CD4-positive, alpha-beta T cell treated with Interleukin-6 for 4 hours (primary cell): ENCODE measurements at places on chromosomes 11 and 22.

GRCh38 chr11:28794405-28794804 is 686.2 kb downstream of the METTL15 start:
- no peak for DNase-seq

DNA sequence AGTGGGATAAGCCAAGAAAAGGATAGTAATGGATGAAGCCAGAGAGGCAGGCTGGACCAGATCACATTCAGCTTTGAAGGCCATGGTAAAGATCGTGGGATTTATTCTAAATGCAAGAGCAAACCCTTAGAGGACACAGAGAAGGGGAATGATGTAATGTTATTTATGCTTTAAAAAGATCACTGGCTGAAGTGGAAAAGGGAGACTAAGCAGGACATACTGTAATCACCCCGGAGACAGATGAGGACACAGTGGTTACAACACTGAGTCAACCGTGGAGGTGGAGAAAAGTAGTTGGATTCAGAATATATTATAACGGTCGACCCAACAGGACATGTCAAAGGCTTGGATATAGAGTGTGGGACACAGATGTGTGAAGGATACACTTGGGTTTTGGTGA is 38.5 kb downstream of the CDON start:
- no peak for DNase-seq

- DNase-seq, result no peak
Measured at GRCh38 chr11:17744151-17744940, 9.8 kb downstream of the KCNC1 start.

GRCh38 chr11:48024635-48025071 is 44.3 kb downstream of the PTPRJ start:
- no peak for DNase-seq

DNA sequence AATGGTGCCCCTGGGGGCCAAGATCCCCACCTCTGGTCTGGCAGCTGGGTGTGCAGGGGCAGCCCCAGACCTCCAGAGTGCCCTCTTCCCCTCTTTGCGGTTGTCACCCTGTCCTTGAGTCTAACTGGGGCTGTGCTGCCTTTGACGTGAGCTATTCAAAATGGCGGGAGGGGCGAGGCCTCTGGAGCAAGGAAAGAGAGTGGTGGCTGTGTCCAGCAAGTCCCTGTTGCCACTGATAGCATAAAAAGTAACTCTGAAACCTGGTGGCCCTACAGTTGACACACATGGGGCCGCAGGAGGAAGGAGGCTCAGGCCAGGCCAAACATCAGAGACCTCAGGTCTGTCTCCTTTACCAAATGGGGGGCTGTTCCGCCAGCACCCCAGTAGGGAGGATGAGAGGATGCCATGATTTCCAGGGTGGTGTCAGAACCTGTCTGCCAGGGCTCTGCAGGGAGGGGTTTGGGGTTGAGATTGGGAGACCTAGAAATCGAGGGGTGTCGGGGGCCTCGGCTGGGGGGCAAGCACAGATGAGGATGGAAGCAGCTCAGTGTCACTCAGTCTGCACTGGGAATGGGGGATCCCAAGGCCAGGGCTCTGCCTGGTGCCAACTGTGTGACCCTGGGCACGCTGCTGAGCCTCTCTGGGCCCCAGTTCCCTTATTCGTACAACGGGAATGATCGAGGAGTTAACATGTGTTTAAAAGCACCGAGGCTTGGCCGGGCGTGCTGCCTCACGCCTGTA is 49.2 kb upstream of the KCNQ1OT1 start:
- no peak for DNase-seq

DNA sequence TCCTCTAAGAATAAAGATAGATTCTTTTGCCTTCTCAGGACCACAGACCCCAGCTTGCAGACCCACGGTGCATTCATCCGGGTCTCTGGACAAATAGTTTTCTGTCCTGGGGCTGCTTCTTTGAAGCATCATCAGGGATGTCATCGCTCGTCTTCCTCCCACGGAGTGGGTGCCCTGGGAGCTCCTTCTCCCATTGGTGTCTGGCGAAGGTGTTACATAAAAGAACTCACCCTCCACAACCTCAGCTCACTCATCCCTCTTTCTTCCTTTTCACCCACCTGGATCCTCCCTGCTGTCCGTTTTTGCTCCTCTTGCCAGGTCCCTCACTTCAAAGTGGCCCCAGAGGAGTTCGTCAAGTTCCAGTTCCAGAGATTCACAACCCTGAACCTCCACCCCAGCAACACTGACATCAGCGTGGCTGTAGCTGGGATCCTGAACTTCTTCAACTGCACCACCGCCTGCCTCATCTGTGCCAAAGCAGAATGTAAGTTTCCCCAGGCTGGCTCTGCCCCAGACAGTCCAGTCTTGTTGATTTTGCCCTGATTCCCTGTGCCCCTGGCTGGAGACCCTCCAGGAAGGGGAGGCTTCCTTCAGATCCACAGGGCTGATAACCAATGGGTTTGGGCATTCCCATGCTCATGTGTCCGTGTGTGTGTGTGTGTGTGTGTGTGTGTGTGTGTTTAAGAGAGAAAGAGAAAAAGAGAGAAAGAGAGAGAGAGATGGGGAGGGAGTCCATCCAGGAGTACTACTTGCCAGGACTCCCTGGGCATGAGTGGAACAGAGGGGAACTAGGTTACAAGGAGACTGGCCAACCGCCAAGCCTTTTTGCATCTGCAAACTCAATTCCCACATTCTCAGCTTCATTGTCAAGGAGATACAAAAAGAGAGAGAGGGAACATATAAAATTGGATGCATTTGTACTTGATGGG is 204.2 kb upstream of the TBCEL start:
- no peak for DNase-seq

GRCh38 chr22:43298062-43298801 is 44.9 kb downstream of the SCUBE1 start:
- no peak for DNase-seq

GRCh38 chr11:12591706-12592105 is 82.5 kb upstream of the TEAD1 start:
- DNase-seq, result no peak

- DNase-seq, result no peak
Measured at GRCh38 chr11:60209977-60210376, 27.1 kb upstream of the MS4A6A start.

DNA sequence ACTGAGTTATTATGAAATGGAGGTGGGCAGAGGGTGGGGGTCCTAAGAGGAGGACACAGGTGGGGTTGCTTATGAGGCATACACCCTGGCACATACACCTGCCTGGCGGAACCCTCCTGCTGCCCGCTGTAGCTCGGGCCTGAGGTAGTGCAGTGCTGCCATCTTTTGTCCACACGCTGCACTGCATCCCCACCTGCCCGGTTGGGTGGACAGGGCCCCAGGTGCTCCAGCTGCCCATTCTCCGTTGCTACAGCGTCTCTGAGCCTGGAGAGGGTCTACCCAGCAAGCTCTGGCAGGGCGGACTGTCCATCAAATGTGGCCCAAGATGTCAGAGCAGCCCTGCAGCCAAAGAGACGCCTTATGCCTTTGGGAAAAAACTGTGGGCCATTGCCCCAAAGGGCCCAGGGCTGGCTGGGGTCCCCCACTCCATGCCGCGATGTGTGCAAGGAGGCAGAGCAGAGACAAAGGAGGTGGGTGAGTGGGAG is 131.2 kb downstream of the BUD13 start:
- DNase-seq, result no peak

DNA sequence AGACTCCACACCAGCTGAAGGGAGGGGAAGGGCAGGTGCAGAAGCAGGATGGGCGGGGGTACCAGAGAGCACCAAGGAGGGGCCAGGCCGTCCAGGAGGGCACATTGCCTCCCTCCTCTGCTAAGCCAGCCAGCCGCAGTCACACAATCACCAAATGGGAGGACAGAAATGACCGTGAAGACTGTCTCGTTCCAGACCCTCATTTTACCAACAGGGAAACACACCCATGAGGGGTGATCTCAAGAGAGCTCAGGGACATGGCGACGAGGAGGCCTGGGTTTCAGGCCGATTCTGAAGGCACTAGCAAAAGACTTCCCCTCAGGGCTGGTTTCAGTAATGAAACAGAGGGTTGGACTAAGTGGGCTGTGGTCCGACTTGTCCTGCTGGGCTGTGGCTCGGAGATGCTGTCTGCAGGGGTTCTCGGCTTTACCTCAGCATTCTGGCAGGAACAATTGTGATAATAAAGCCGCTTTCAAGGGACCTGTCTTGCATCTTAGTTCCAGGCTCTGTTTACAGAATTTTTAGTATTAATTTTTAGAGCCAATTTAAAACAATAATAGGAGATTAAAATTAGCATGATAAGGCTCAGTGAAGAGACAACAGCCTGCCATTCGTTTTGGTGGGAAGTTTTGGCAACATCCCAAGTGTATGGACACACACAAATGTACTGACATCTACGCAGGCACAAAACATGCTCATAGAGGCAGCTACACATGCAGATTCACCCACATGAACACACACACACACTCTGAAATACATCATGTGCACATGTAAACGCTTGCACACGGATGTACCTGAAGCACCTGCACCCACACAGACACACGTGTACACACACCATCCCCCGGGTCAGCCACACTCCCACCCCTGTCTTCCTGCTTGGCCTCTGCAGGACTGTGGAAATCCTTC is 2.0 kb upstream of the B3GAT1 start:
- no peak for DNase-seq

DNA sequence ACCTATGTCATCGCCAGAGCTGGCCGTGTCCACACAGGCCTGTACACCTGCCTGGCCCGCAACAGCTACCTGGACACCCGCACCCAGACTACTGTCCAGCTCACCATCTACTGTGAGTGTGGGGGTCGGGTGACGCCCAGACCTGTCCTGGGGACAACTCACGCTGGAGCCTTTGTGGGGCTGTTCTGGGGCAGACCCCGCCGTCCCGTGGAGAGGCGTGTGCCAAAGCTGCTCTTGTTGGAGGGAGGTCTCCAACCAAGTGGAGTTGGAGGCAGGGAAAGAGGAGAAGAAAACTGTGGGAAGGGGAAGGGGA is 4.3 kb downstream of the VSIG10L2 start:
- DNase-seq, result no peak

GRCh38 chr22:20574920-20575353 is 67.5 kb downstream of the MED15 start:
- DNase-seq, result no peak

DNA sequence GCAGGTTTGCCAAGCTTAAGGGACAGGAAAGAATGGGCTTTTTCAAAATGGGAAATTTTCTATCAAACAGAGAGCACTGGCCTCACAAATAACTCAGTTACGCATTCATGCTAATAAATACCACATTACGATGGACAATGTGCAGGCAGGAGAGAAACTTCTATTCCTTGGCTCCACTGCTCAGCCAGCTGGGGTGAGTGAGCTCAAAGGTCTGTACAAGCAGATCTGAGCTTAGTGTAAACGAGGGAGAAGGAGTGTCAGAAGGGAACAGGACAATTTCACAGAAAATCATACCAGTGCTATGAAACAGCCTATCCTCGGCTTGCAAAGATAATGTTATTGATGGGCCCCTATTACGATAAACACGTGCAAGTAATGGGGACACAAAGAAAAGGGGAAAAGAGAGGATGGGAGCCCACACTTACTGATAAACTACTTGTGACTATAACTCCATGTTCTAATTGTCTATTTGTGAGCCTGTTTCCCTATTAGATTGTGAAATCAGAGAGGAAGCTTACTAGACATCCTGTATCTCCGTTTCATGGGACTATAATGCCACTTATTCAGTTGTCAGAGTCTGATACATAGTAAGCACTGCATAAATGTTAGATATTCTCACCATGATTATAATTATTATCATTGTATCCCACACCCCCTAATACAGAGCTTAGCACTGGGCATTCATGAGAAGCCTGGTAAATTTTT is 46.3 kb downstream of the AMOTL1 start:
- no peak for DNase-seq

DNA sequence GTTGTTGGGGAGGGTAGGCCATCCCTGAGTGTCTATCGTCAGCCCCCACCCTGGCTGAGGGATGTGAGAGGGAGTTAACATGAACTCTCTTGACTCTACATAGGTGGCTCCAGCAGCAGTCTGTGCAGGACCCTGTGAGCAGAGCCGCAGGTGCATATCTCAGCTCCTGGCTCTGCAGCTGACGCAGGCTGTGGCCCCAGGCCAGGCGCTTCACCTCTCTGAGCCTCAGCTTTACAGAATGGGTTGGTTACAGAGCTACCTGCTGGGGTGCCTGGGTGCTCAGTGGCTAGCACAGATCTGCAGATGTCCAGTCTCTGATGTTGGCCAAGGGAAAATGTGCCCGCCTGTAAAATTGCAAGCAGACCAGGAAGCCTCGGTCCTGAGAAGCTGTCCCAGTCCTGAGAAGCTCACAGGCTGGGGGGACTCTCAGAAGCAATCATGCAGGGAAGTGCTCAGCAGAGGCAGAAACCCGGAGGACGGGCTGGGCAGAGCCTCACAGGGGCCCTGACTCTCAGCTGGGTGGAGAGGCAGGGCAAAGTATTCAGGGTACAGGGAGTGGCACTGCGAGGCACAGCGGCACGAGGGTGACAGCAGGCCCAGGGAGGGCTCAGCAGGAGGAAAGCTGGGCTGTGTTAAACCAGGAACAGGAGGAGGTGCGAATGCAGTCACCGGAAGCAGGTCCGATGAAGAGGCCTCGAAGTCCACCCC is 15.9 kb upstream of the LRP5 start:
- no peak for DNase-seq

- DNase-seq, result no peak
Measured at GRCh38 chr11:30106222-30107181, 89.7 kb upstream of the KCNA4 start.

DNA sequence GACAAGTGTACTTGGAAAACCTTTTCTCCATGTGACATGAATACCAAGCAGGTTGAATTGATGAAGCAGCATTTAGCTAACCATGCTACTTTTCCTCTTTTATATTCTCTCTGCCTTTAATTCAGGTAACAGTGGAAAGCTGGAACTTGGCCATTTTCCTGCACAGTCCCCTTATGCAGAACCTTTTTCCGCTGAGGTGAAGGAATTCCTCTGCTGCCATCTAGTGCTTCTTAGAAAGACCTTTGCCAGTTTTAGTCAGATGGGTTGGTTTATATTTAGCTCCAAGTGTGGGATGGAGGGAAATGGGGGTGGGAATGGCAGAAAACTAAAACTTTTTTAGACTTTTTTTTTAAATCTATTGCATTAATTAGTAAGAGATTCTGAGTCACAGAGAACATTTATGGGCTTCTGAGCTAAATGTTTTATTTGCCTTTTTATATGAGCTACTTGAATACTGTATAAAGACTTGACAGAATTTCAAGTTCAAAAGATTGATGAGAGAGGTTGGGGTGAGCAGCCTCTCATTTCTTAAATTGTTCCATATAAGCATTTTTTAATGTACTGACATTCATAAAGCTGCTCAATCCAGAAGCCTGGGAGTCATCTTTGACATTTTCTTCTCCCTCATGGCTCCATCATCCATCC is 153.9 kb upstream of the ZC3H12C start:
- DNase-seq, result no peak
